ENCODE measurements at places on chromosomes 3 and 15.

DNA sequence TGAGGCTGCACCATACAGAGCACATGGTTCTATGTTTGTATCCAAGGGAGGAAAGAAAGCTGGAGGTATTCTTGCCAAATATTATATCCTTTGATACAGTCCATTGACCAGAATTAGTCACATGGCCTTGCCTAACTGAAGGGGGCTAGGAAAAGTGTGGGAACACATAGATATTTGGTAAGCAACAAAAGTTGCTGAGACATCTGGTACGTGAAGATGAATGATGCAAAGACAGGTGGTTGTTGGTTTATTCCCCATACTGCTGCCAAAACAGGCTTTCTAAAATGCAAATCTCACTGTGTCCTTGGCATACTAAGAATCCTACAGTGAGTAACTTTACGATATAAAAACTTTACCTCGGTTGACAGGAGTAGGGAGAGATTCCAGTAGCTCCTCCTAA lies 162.2 kb downstream of the VGLL3 start:
- no peak for DNase-seq

GRCh38 chr15:30033211-30033610 lies 49.5 kb upstream of the GOLGA8J start:
- no peak for DNase-seq

DNA sequence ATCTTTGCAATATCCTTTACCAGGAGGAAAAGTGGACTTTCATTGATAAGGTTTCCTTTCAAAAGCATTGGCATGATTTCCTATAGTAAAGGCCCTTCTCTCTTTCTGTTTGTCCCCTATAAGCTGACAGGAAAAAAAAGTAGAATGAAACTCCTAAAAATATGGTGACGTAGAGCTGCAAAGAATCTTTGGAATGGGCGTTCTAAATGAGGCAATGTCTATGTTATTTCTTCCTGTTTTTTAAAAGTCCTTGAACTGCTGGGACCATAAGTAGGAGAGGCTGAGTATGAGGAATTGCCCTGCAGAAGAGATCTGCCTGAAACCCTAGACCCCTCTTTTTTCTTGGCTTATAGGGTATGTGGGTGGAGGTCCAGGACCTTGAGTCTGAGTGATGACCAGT lies 17.2 kb downstream of the ST3GAL6 start:
- no peak for DNase-seq

DNA sequence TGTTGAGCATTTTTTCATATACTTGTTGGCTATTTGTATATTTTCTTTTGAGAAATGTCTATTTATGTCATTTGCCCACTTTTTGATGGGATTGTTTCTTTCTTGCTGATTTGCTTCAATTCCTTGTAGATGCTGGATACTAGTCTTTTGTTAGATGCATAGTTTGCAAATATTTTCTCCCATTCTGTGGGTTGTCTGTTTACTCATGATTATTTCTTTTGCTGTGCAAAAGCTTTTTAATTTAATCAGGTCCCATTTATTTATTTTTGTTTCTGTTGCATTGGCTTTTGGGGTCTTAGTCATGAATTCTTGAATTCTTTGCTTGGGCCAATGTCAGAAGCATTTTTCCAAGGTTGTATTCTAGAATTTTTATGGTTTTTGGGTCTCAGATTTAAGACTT lies 251.7 kb downstream of the WNT5A start:
- DNase-seq, result no peak
